GM23338 (cell line): ENCODE measurements at places on chromosomes 2 and 18. TPM values are rescaled to one million over a fixed set of nuclear protein-coding genes. Genes with fewer than 3 reads are reported as not detected.

DNA sequence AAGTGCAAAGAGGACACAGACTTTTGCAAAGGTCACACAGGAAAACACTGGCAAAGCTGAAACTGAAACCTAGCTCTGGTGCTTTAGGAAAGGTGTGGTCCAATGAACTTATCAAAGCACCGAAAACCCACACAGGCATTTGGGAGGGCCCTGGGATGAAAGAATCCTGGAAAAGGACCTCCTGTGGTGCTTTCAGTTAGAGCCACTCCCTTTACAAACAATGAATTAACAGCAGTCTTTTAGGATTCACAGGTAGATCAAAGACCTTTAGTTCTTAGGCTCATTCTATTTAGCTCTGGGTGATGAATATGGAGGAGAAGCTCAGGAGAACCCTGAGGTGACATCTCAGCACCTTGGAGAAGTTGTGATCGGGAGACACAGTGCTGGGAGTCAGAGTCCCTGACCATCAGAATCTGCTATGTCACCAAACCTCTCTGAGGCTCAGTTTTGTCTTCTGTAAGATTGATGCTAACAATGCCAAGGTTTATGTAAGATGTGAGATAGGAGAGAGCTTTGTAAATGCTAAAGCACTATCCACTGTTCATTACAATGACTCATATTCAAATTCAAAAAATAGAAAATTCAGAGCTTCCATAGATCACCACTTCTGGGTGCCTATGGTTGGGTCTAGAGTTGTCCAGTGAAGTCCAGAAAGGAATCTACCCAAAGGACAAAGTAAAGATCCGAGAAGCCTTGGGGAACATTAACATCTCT, 39.3 kb downstream of the VSNL1 start:
- H3K27ac ChIP-seq = no peak overlapping the region
- peaks cover 37% of the 10 kb centered on the region for H3K4me1 ChIP-seq
- DNase-seq = peak; percentile 84

DNA sequence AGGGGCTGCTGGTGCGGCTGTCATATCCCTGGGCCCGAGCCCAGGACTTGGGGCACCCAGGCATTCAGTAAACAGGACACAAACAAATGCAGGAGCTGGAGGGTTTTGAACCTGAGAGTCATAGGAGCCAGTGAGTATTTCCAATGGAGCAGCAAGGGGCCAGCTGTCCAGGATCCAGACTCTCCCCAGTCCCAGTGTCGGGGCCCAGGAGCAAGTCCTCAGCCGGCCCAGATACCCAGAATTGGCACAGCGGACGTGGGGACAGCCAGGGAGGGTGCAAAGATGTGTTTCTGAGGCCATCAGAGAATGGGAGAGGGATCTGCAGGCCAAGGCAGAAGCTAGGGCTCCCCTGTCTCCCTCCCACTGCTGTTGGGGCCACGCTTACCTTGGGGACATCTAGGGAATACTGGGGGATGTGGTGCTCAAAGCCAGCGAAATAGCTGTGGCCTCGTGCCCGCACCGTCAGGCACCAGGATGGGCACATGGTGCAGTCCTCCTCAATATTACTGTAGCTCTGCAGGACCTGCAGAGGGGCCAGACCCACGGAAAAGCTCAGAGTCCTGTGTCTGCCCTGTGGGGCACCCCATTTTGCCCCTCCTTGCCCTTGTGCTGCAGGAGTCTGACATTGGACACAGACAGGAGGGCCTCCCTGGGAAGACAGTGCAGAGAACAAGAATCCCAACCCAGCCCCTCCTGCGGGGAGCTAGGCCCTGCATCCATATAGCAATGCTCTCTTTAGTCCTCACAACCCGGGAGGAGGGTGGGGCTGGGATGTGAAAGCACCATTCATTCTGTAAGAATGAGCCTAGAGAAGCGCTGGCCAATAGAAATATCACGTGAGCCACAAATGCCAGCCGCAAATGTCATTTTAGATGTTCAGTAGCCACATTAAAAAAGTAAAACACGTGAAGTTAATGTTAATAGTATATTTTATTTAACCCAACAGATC, 15.4 kb downstream of the CFAP65 start:
- H3K27me3 ChIP-seq = no peaks in the 10 kb centered on the region
- DNase-seq = no peak
- no peaks in the 10 kb centered on the region for H3K36me3 ChIP-seq
- H3K4me1 ChIP-seq = no peaks in the 10 kb centered on the region

GRCh38 chr2:190205657-190206056, 114.0 kb downstream of the HIBCH start:
- no peak for DNase-seq
- H3K4me3 ChIP-seq = no peak overlapping the region
- no peaks in the 10 kb centered on the region for H3K27me3 ChIP-seq
- H3K27ac ChIP-seq = no peak overlapping the region
- H3K4me1 ChIP-seq = no peaks in the 10 kb centered on the region

DNA sequence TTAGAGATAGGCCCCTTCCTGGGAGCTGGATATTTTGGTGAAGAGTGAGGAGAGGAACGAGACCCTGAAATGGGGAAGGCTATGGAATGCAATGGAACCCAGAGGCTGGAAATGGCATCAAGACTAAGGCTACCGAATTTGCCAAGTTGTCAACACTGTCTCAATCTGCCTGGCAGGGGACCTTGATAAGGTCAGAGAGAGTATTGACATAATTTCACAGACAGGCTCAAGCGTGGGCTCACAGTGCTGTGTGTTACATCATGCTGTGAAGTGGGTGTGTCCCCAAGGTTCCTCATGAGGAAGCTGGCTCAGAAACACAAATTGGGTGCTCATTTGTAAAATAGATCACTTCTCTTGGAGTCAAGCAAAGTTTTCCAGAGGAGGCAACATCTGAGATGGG, 51.8 kb upstream of the CYRIA start:
- H3K36me3 ChIP-seq = no peaks in the 10 kb centered on the region
- no peaks in the 10 kb centered on the region for H3K27me3 ChIP-seq
- no peak for DNase-seq
- no peak overlapping the region for H3K4me3 ChIP-seq

DNA sequence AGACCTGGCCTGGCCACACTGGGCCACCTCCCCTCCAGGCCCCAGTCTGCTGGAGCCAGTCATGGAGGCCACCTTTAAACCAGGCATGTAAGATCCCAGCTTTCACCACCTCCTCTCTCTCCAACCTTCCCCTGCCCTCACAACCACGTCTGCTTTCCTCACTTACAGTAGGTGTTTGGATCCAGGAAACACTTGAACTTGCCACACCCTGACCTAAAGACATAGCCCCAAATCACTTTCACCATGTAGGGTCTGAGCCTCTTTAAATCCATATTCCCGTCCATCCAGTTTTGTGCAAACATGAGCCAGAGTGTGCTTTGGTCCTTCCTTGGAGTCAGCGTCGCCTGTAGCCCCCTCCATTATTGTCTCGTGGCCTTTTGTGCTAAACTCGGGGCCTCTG, 66.8 kb downstream of the NRP2 start:
- H3K36me3 ChIP-seq = no peaks in the 10 kb centered on the region; the same call in 1 of the 2 replicates
- H3K27me3 ChIP-seq = no peaks in the 10 kb centered on the region
- 0 out of 2 replicates have a peak overlapping the region, but pooled peaks have one; percentile 51 for H3K27ac ChIP-seq
- H3K4me3 ChIP-seq = no peak overlapping the region

DNA sequence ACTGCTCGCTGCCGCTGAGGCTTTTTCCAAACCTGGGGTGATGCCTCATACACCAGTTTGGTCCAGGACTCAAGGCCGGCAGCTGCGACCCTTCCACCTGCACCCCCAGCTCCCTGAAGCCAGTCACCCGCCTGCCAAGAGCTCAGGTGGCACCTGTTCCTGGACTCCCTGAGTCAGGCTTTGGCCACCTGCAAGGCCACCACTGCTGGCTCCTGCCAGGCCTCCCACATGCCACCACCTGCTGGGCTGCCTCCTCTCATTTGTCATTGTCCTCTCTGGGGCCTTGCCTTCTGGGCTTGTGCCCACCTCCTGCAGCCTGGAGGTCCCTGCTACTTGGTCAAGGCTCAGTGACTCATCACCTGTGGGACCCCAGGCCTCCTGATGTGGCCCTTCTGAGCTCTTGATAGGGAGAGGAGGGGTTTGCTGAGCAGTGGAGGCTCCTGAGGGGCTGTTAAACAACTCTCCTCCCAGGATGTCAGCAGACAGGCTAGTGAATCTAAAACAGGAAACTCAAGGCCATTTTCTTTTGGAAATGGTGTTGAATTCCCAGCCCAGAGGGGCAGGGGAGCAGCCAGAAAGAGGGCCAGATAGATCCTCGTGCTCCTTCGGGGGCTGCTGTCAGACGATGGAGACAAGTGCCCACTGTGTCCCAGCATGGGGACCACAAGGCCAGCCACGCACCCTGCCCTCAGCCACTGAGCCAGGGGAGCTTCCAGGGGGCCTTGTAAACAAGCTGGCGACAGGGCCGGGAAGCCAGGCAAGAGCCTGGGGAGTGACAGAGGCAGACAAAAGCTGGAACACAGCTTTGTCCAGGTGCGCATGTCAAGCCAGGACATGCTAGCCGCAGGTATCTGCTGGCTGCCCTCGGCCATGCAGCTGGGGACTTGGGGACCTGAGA, 416.8 kb downstream of the LRATD1 start:
- peaks cover 22% of the 10 kb centered on the region; the same call in 1 of the 2 replicates for H3K4me1 ChIP-seq
- no peak for DNase-seq
- H3K36me3 ChIP-seq = no peaks in the 10 kb centered on the region

GRCh38 chr2:65728477-65729180, 296.2 kb upstream of the SPRED2 start:
- H3K27me3 ChIP-seq = no peaks in the 10 kb centered on the region
- H3K36me3 ChIP-seq = peaks cover 5% of the 10 kb centered on the region; the same call in 1 of the 2 replicates
- H3K4me1 ChIP-seq = peaks cover 10% of the 10 kb centered on the region
- H3K27ac ChIP-seq = no peak overlapping the region
- H3K4me3 ChIP-seq = no peak overlapping the region

DNA sequence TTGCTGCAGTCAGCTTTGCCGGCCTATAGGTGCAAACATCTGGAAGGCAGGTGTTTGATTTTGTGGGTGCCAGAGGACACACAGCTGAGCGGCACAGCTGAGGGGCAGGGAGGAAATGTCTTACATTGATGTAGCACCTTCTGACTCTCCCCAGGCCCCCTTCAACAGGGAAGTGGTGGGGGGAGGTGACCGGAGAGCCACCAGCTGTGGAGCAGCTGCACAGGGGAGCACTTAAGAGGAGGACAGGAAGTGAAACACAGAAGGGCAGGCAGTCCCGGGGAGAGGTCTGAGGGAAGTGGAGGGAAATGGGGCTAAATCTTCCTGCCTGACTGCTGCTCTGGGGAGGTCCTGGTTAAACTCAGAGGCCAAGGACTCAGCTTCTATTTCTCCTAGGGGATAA, 409.1 kb downstream of the TNS1 start:
- H3K36me3 ChIP-seq = no peaks in the 10 kb centered on the region
- no peaks in the 10 kb centered on the region for H3K27me3 ChIP-seq
- peaks cover 13% of the 10 kb centered on the region; the same call in 1 of the 2 replicates for H3K4me1 ChIP-seq
- H3K4me3 ChIP-seq = no peak overlapping the region
- peak; percentile 11 for DNase-seq
- H3K27ac ChIP-seq = no peak overlapping the region

- peak; percentile 5 for DNase-seq
- no peak overlapping the region for H3K27ac ChIP-seq
- H3K27me3 ChIP-seq = no peaks in the 10 kb centered on the region
- no peaks in the 10 kb centered on the region; the same call in 1 of the 2 replicates for H3K4me1 ChIP-seq
- no peak overlapping the region for H3K4me3 ChIP-seq
Observed at GRCh38 chr2:53202063-53202462, 565.5 kb upstream of the CHAC2 start.

DNA sequence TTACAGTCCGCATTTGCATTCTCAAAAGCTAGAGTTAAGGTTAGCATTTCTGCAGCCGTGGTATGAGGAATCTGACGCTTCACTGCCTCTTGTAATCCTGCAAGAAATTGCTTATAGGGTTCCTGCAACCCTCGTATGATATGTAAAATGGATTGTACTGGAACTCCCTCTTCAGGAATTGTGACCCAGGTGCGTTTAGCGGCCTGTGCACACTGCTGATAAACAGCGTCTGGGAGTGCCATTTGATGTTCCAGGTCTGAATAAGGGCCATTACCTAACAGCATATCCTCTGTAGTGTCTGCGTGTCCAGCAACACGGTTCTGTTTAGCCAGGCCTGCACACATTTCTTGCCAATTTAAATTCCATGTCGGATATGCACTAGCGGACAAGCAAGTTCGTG, 42.5 kb downstream of the CXCR4 start:
- H3K36me3 ChIP-seq = no peaks in the 10 kb centered on the region
- H3K27ac ChIP-seq = no peak overlapping the region
- no peaks in the 10 kb centered on the region for H3K4me1 ChIP-seq
- no peak overlapping the region for H3K4me3 ChIP-seq
- no peaks in the 10 kb centered on the region for H3K27me3 ChIP-seq
- DNase-seq = no peak

DNA sequence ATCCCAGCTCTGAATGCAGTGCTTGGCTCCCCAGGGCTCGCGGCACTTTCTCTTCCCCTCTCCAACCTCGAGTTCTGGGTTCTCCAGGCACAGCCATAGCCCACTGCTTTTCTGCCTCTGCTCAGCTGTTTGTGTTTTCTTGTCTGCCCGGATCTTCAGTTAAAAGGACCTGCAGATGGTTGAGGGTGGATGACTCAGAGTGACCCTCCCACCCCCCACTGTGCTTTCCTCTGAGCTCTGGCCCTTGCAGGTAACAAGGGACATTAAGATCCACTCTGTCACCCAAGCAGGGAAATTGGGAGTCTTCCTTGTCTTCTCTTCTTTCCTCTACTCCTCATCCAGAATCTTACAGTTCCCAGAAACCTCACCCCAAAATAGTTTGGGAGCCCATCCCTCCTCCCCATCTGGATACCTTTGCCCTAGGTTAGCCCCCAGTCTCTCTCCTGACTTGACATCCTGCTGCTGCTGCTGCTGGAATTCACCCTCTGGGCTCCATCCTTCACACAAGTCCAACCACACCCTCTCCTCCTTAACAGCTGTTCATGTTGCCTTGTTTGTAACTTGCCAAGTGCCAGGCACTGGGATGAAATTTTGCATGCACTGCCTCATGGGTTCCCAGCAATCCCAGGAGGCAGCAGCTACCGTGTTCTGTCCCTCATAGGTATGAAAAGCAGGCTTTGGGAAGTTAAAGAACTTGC, 157.9 kb upstream of the TTC39C start:
- no peaks in the 10 kb centered on the region for H3K27me3 ChIP-seq

GRCh38 chr2:98804265-98804650, 73.3 kb upstream of the MGAT4A start:
- H3K36me3 ChIP-seq = no peaks in the 10 kb centered on the region
- no peak overlapping the region for H3K27ac ChIP-seq
- H3K4me1 ChIP-seq = no peaks in the 10 kb centered on the region; the same call in 1 of the 2 replicates
- no peak overlapping the region for H3K4me3 ChIP-seq
- DNase-seq = no peak
- no peaks in the 10 kb centered on the region for H3K27me3 ChIP-seq

GRCh38 chr18:44723411-44723810, 42.7 kb downstream of the SETBP1 start:
- H3K27ac ChIP-seq = no peak overlapping the region
- no peaks in the 10 kb centered on the region for H3K36me3 ChIP-seq
- no peaks in the 10 kb centered on the region for H3K27me3 ChIP-seq
- no peak for DNase-seq

DNA sequence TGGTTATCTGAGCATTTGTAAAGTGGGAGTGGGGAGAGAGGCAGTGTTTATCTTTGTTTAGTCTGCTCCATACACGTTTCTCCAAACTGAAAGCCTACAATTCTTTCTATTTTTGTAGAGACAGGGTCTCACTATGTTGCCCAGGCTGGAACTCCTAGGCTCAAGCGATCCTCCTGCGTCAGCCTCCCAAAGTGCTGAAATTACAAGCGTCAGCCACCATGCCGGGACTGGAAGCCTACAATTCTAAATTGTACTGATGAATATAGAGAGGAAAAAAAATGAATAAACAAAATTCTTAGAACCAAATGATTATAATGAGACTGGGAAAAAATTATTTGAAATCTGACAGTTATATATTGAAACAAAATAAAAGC, 1.4 kb upstream of the ZFAND2B start:
- no peak overlapping the region for H3K27ac ChIP-seq
- H3K4me1 ChIP-seq = peaks cover 15% of the 10 kb centered on the region
- DNase-seq = no peak
- H3K4me3 ChIP-seq = no peak overlapping the region
- H3K36me3 ChIP-seq = no peaks in the 10 kb centered on the region; the same call in 1 of the 2 replicates
- H3K27me3 ChIP-seq = no peaks in the 10 kb centered on the region

The GKN2 gene
- not detected in 2 replicates for polyA plus RNA-seq

The CFAP210 gene
- polyA plus RNA-seq = 2.9 and 3.7 TPM in 2 replicates

The SP140 gene
- polyA plus RNA-seq = 0.54 and 0.70 TPM in 2 replicates
